ENCODE measurements at places on chromosomes 5 and 9.
A peak's percentile ranks its signal among the peaks of the same experiment; 100 is the strongest.

GRCh38 chr5:7540736-7541485, 145.0 kb downstream of the ADCY2 start:
- DNase-seq: no peak

- DNase-seq: no peak
Observed at GRCh38 chr9:85038061-85038460, 368.5 kb downstream of the NTRK2 start.

DNA sequence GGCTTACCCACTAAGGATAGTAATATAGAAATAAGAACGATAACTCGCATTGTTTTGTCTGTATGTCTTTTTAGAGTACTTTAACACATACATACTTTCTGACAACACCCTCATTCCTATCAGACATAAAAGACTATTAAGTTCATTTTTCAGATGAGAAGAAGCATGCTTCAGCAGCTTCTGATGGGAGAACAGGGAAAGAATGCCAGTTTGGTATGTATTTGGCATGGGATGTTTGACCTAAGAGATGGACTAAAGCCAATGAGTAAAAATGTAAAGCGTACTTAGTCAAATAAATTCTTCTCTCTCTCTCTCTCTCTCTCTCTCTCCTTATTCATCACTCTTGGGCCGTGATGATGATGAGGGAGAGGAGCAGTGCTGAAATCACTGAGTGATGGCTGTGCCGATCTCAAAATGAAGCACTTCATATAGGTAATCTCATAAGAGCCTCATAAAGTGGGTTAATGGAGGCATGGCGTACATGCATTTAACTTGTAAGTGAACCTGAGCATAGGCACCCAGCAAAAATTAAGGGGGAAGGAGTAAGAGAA, 71.5 kb downstream of the SLIT3 start:
- no peak for DNase-seq

DNA sequence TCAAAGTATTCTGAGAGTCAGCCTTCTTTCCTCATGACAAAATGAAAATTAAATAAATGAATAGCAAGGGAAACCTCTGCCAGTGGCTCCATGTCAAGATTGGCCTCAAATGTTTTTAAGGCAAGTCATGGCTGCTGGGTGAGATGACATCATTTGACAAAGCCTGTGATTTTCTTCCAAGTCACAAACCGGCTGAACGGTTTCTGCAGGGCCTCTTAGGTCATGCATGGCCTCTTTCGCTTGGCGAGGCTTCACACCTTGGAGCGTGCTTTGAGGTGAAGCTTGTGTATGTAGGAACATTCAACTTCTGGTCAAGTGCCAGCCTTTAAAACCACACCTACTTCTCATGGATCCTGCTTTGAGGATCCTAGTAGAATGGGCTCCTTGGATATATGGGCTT, 161.0 kb upstream of the ZNF618 start:
- no peak for DNase-seq

DNA sequence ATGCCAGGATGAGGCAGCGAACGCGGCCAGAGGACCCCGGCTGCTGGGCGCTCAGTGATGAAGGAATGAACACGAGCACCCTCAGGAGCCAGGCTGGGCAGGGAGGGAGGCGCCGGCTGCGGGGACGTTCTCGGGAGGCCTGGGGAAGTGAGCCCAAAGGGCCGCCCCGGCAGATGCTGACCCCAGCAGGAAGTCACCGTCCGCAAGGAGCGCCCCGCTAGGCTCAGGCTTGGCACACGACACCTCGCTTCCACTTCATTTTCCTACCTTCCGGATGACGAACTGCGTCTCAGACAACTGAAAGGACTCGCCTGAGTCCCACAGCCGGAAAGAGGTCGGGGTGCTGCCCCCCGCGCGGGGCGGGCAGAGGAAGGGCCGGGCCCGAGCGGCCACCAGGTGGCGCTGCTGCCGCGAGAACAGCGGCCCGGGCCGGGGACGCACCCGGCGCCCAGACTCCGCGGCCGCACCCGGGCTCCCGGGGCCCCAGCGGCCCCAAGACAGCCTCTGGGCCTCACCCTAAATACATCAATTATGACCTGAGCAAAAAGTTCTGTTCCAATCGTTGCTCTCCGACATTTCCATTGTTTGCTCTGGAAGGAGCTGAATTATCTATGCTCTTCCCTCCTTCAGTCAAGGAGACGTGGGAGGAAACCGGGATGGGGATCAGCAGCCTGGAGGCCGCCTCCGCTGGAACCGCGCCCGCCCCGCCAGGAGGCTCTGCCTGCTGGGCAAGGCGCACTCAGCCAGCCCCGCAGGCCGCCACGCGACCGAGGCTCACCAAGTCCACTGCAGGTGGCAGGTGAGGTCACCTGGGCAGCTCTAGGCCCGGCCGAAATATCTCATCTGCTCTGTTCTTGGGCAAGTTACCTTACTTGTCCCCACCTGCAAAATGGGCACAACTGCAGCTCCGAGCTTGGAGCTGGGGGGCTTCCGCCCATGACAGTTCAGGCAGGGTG, 107.0 kb downstream of the ZNF354C start:
- DNase-seq: peak; percentile 16

DNA sequence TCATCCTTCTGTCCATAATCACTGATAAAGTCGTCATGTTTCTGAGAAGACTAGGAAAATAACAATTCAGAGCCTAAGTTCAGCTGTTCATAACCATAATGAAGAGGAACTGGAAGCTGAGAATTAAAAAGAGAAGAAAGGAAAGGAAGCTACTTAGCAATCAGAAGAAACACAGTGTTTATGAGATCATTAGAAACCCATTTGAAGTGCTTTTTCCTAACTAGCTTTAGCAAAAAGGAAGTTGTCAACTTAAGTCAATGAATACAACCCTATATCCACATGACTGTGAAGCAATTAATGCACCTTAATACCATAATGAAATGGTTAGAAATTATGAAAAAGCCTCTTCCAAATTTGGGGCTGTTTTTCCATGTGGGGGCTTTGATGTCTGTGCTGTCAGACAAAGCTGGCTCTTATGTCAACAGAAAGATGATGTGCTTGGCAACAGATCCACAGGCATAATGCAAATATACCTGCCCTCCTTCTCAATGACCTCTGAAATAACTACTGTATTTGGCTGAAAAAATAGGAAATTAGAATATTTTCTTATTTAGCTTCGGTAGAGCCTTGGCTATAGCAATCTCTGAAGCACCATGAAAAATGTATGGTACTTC, 463.5 kb downstream of the RASEF start:
- no peak for DNase-seq

- no peak for DNase-seq
Observed at GRCh38 chr5:179470201-179470600, 80.2 kb upstream of the RUFY1 start.

DNA sequence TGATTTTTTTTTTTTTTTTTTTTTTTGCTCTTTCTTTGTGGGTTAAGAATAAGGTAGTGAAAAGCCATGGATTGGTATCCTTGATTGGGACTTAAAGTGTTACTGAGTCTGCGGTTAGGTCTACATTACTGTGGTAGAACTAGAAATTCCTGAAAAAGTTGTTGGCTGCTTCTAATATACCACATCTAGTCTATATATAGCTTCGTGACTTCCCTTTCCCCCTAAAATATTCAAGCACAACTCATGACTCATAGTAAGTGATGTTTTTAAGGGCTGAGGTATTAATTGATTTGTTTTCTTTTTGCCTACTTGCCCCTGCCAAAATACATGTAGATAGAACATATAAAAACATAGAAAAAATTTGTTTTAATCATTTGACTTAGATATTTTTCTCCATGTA, 247.6 kb downstream of the TMEM232 start:
- DNase-seq: no peak

GRCh38 chr5:80057921-80058320, 22.8 kb downstream of the THBS4 start:
- no peak for DNase-seq

DNA sequence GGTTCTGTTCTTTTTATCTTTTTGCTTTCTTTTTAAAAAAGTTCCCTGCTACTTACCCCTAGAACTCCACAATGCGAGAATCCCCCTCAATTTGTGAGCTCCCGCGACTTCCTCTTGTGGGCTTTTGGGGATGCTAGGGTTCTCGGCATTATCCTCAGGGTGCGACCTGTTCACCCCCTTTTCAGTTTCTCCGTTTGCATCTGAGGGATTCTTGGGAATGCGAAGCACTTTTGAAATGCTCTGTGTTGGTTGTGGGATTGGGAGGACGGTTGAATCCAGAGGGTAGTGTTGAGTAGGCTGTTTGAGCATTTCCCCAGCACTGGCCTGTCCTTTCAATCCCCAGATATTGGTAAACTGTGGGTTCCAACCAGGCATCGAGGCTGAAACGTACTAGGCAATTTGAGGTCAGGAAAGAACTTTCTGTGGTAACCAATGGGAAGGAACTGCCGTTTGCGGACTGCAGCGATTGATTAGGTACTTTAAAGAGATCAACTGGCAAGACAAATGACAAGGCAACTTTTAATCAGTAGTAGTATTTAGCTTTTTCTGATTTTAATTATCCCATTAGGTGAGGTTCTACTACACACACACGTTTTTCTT, 415 bp downstream of the XRCC4 start:
- no peak for DNase-seq

DNA sequence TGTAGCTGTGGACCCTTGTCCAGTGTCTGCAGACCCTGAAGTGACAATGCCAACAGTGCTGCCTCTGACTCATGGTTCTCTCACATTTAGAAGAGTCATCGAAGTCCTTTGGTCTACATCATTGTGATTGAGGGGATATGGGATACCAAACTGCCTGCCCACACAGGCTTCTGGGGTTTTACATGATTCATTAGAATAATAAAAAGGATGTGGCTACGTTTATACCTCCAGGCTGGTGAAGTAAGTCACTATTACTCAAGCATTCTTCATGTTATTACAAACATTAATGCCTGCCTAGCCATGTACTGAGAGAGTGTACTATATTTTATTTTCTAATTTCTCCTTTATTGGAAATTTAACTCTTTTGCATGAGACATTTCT, 365.7 kb downstream of the SPATA31D1 start:
- DNase-seq: no peak
